ENCODE measurements at places on chromosomes 1 and 21.
A peak's percentile ranks its signal among the peaks of the same experiment; 100 is the strongest.

GRCh38 chr1:57163325-57163724 is 197.5 kb upstream of the C8B start:
- DNase-seq: no peak

- no peak for DNase-seq
Measured at GRCh38 chr21:45954261-45954660, 27.3 kb upstream of the COL6A1 start.

- DNase-seq: no peak
Measured at GRCh38 chr1:20739225-20739624, 6.7 kb upstream of the SH2D5 start.

DNA sequence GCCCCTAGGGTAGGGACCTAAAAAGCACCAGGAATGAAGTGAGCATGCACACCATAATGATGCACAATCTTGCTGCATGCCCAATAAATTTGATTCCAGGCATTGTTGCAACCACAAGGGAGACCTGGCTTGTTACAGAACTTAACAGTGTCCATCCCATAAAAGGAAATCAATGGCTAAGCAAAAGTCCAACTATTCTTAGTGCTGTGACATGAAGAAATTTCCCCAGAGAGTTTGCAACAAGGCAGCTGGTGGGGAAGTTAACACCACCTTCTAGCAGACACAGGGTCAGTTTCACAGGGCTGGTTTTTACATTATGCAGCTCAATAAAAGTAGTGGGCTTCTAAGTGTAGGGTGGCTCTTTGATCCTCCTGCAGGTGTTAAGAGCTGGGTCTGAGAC is 221.1 kb downstream of the KCNJ6 start:
- no peak for DNase-seq

DNA sequence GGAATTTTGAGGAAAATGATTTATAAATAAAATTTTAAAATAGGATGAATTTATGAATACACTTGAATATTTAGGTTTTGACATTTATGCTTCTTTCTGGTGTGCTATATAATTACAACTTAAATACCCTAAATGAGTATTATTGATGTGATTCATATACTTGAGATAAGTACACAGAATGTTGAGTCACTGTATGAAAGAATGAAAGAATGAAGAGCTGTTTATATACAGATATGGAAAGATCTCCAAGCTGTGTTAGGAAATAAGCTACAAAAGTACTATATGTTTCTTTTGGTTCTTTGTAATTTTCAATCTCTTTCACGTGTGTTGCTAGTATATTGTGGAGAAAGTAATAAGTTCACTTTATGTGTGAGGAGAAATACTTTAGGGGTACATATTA is 147.2 kb downstream of the RASAL2 start:
- no peak for DNase-seq

DNA sequence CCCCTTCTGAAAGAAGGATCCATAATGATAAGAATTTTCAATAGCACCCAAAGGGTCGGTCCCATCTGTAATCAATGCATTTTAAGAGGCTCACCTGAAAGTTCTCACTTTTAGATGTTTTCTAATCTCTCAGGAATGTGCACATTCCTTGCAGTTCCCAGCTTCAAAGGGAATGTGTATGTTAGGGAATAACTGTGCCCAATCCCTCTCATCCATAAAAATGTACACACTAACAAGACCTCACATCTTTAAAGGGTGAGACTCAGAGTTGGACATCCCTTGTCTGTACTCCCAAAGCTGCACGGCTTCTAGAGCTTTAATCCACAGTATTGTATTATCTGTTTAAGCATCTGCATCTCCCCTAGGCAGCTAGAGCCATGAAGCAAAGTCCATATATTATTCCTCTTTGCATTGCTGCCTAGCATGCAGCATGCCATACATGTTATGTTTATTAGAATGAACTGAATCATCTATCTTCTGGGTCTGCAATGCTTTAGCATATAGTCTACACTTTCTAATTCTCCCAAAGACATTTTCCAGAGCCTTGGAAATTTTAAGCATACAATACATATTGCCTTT is 9.3 kb upstream of the CCN1 start:
- no peak for DNase-seq

- DNase-seq: no peak
Measured at GRCh38 chr1:56425494-56426037, 153.8 kb downstream of the PLPP3 start.

DNA sequence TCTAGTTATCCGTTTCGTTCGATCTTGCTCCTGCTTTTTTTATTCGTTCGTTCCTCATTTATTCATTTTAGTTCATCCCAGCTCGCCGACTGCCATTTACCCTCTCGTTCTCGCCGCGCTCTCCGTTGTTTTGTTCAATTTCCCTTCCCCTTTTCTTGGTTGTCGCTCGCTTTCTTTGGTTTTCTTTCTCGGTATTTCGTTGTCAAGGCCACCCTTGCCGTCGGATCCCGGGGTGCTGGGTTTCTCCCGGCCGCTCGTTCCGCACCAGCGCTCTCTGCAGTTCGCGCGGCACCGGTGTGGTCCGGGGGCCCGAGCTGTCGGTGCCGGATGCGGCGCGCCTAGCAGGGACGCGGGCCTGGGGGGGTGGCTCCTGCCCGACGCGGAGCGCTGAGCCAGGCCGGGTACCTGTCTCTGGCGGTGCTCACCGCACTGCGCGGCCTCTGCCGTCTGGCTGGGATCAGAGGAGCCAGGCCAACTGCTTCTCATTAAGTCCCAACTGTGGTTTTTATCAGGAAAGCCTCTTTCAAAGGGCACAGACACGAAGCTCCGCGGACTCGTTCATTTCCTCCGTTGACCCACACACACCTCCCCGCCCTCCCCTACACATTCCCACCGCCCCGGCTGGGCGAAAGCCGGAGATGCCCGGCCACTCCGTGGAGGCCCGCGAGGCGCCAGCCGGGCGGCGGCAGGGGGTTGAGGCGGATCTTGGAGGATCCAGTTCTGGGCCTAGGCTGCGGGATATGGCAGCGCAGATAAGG is 1.6 kb downstream of the ALX3 start:
- no peak for DNase-seq

DNA sequence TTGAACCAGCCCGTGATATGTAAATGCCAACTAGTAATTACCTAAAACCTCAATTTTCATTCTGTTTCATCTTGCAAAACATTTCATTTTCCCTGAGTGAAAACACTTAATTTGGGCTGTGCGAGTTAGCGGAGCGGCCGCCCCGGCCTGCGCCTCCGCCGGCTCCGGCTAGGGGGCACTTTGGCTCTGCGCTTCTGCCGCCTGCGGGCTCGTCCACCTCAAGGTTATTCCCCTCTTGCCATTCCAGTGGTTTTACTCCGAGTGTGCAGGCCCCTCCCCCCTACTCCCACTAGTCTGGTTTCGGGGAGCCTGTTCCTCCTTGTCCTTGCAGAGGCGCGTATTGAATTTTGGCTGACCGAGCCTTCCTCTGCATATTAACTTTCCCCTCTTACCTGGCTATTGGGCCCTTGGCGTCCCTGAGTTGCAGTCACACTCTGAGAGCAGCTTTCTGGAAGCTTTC is 55.6 kb downstream of the PEX14 start:
- DNase-seq: no peak

DNA sequence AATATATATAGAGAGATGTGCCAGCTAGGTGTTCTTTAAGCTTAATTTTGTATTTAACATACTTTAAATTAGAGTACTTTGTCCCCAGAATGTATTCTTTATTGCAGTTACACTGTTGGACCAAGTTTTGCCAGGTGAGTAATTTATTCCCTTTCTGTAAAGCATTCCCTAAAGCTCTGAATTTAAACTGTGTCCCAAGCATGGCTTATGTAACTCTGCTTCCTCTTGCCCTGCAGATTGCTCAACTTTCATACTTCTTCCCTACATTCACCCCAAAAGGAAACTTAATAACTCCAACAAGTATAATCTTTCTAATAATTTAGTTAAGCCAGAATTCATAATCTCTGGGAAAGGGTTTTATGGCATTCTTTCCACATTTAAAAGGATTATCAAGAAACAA is 5.6 kb downstream of the LYPLAL1 start:
- DNase-seq: no peak

DNA sequence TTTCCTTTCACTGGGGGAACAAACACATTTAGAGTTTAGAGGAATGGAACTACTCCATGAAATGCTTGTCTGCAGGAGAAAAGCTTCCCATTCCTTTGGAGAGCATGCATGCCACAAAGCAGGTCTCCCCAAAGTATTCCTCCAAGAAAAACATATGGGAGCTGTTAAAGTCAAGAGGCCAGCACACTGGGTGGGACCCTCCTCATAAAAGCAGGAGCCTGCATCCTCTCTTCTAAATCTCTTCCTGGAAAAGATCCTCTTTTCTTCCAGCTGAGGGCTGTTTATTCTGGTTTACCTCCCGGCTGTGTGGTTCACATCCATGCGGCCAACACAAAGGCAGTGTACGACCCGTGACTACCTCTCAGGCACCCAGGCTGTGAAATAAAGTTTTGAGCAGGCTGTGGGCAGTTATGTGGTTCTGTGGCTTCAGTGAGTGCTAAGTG is 103.4 kb downstream of the TENT5C start:
- no peak for DNase-seq

DNA sequence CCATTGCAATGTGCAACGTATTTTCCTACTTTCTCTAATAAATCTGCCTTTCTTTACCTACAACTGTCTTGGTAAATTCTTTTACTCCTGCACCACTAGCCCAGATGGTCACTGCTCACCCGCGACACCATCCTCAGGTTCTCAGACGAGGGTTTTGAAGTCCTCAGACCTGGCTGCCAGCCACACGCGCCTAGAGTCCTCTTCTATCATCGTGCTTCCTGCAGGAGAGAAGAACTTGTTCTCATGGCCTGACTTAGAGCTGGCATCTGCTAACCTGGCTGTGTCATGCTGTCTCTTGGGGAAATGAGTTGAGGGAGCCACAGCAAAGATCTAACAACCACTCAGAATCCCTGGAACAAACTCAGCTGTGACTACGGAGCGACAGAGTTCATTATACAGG is 30.3 kb upstream of the PGBD5 start:
- no peak for DNase-seq

GRCh38 chr21:33302796-33303195 is 22.0 kb upstream of the IFNAR1 start:
- no peak for DNase-seq

- no peak for DNase-seq
Measured at GRCh38 chr1:160722726-160723125, 11.1 kb upstream of the CD48 start.

DNA sequence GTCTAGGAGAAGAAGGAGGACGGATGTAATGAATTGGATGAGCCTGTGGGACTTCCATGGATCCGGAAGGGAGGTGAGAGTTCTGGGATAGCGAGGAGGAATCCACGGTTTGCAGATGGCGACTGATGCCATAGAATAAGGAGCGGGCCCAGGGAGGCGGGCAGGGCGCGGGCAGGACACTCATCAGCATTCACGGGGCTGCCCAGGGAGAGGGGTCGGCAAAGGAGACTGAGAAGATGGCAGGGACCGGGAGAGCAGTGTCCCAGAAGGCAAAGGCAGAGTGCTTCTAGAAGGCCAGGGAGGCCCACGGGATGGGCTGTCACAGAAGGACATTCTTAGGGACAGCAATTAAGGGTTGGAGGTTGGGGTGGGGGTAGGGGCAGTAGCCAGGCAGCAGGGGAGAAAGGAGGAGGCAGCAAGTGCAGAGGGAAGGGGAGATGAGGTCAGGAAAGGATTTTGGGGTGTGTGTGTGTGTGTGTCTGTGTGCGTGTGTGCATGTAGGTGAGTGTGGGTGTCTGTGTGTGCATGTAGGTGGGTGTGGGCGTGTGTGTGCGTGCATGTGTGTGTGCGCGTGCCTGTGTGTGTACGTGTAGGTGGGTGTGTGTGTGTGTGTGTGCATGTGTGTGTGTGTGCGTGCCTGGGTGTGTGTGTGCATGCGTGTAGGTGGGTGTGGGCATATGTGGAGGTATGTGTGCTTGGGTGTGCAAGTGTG is 1.1 kb upstream of the COL8A2 start:
- DNase-seq: no peak

- DNase-seq: peak; percentile 50
Measured at GRCh38 chr21:34936371-34936789, 112.7 kb downstream of the RUNX1 start.

DNA sequence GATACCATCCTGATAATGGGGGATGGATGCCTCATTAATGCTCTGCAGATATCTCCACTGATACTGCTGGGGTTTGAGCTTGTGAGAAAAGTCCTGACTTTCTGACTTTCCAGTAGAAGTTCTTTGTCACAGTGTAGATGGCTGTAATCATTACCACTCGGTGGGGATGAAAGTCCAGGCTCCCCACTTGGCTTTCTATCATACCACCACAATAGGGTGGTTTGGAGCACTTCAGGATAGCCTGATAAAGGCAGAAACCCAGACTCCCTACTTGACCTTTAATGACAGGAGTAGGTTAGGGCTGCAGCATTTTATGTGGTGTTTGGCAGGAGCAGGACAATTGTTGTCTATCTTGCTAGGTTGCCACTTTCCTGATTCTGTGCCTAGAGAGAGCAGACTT is 294.1 kb downstream of the BRINP3 start:
- no peak for DNase-seq

DNA sequence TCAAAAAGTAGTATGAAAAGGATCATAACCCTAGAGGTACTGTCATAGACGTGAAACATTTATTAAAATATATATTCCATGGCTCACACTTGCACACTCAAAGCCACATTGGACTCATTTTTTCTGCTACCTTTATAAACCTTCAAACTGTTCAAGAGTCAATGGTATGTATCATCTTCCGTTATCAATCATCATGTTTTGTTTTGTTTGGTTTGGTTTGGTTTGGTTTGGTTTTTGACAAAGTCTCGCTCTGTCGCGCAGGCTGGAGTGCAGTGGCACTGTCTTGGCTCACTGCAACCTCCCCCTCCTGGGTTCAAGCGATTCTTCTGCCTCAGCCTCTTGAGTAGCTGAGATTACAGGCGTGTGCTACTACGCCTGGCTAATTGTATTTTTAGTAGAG is 1.8 kb downstream of the IFNAR2 start:
- DNase-seq: no peak

All from SW480 (cell line).